ENCODE measurements at places on chromosomes 16 and 17.

DNA sequence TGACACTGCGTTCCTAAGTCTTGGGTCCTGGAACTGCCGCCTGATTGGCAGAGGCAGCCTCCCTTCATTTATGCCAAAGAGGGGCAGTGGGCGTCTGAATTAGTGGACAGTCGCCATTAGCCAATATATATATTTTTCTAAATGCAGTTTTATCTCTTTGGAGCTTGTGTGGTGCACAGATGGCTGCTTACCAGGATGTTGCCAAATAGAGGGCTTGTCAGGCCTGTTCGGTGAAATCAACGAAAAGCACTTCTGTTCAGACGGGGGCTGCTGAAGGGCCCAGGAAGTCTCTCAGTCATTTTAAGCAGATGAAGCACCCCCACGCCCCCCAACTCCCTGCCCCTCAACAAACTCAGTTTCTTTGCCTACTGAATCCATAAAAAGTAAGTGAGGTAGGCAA lies 66.0 kb downstream of the RAP1GAP2 start:
- no peak for DNase-seq

- no peak for DNase-seq
Observed at GRCh38 chr17:39151150-39151942, at the start of gene PLXDC1. Gene PLXDC1 (minus strand): TSS chr17:39151637. CDS start chr17:39151437, 200 bp downstream.

- no peak for DNase-seq
Observed at GRCh38 chr16:88595921-88596320, 25.7 kb downstream of the ZC3H18 start.

DNA sequence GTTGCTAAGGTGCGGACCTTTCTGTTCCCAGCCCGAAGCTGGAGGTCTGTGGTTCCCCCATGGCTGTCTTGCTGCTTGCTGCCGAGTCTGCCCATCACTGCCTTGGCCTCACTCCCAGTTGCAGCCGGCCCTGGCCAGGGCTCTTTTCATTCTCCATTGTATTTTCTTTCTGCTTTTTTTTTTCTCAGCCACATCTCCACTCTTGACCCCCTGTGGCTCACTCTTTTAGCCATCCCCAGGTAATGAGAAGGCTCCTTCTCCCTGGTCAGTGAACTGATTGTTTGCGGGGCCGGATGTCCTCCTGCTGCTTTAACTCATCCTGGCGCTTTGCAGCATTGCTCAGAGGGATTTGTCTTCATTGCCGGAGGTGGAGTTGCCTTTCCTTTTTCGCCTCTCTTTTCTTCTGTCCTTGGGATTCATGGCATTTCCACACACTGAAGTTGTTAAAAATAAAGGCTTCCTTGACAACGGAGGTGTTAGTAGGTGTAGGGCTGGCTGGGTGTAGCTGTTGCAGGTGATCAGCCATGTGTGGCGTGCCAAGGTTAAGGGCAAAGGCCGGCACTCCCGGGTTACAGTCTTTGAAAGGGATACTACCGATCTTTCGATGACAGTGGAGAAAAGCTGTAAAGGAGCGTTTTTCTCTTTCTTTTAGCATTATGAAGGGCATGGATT lies 34.1 kb downstream of the MAP2K6 start:
- no peak for DNase-seq

- DNase-seq, result no peak
Observed at GRCh38 chr16:53415504-53415903, 18.8 kb upstream of the RBL2 start.

- no peak for DNase-seq
Observed at GRCh38 chr17:27747462-27748359, 52.6 kb downstream of the NOS2 start.

GRCh38 chr17:45296833-45297124 lies 20.0 kb downstream of the MAP3K14 start:
- DNase-seq, result no peak

- DNase-seq, result no peak
Observed at GRCh38 chr16:51107742-51108141, 43.3 kb downstream of the SALL1 start.

DNA sequence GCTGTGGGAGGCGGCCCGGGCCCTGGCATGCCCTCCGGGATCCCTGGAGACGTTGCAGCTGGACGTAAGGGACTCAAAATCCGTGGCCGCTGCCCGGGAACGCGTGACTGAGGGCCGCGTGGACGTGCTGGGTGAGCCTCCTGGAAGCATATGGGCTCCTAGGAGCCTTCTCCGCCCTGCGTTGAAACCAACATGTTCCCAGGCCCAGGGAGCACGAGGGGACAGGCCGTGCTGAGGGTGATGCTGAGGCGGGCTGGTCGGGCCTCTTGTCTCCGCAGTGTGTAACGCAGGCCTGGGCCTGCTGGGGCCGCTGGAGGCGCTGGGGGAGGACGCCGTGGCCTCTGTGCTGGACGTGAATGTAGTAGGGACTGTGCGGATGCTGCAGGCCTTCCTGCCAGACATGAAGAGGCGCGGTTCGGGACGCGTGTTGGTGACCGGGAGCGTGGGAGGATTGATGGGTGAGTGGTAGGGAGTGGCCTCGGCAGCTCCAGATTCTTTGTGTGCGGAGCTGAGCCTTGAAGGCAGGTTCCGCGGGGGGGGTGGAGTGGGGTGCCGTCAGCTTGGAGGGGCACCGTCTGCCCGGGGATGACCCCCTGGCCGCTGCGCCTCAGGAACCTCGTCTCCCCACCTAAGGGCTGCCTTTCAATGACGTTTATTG lies 567 bp downstream of the HSD17B1 start:
- DNase-seq, result no peak
